ENCODE measurements at places on chromosomes 1 and 21.

DNA sequence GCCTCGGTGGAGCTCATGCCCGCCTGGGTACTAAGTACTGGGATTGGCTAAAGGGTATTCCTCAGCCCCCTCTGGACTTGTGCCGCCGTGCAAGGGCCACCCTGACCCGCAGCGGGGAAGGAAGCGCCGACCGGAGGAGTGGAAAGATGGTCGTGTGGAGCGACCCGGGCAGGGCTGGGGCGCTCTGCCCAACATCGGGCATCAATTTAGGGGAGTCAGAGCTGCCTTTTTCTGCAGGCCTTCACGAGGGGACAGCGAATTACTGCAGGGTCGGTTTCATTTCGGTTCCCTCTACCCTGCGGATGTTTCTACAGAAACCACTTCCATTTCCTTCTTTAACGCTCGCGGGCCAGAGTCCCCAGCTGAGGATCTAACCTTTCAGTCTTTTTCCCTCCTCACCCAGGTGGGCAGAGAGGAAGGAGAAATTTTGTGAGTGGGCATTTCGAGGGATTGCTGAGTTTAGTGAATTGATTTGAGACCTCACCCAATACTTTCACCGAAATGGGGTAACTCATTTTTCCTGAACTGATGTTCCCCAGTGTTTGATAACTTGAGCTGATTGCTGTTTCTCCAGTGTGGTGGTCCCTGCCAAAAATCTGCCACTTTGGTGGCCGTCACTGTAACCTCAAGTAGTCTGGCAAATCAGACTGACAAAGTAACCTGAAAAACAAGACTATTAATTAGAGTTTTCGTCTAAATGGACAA is 1.1 kb downstream of the TOR1AIP1 start:
- no peak for DNase-seq

DNA sequence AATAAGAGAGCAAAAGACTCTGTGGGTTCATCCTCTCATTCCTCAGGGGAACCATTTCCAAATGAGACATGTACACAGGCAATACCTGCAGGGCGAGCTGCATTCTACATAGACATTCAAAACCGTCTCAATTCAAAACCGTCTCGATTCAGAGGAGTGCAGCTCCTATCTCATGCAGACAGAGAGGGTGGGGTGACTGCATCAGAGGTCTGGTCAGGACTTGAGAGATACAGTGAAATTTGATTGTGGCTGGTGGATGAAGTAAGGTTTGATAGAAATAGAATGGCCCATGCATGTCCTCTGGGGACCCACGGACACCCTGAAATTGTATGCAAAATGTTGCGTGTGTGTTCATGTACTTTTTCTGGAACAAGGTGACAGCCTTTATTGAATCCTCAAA is 27.3 kb downstream of the TEX35 start:
- no peak for DNase-seq

GRCh38 chr1:202005958-202006357 is 4.4 kb upstream of the ELF3 start:
- no peak for DNase-seq

DNA sequence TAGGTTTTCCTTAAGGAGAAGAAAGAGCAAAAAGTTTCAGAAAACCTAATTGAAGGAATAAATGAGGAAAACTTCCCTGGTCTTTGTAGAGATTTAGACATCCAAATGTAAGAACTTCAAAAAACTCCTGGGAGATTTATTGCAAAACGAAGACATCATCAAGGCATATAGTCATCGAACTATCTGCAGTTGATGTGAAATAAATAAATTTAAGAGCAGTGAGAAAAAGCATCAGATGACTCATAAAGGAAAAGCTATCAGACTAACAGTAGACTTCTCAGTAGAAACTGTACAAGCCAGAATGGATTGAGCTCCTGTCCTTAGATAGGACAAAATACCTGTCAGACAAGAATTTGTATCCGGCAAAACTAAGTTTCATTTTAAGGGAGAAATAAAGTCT is 569.4 kb upstream of the ADAMTS5 start:
- DNase-seq: no peak

GRCh38 chr1:50502147-50502546 is 78.9 kb upstream of the DMRTA2 start:
- no peak for DNase-seq

DNA sequence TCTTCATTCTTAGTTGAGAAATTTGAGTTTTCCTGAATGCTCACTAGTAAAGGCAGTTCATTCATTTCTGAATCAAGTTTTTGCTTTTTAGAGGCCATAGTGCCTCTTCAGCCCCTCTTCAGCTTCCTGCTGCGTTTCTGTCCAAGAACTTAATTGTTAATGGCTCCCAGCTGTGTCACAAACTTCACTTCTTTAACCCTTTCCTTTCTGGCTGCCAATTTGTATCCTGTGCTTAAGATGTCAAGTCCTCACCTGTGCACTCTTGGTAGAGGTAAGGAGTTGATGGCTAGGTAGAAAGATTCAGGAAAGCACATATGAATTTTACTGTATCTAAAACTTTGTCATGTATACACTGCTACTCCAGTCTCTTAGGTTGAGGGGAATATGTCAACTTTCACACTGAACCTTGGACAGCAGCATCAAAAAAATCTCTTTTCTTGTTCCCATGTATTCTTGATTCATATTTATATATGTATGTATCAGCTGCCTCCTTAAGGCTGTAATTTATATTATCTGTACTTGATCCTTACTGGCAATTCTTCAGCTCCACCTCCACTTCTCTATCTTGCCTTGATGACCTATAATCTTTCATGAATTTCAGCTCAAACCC is 612.8 kb downstream of the LMO4 start:
- DNase-seq: no peak

DNA sequence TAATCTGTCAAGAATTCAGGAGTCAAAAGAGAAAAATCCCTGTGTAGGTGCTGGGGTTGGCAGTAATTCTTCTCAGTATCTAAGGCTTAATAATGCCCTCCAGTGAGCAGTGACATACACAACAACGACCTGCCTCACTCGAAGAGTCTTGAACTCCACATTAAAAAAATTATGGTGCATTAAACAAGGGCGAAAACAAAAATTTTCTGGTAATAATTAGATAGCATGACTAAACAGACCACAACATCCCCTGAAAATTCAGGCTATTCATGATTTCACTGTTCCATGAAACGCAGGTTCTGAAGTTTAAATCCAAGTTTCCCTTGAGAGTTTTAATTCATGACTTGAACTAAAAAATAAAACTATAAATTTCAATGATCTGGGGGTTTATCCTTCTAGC is 5.1 kb downstream of the SRSF4 start:
- peak; percentile 41 for DNase-seq

- DNase-seq: no peak
Observed at GRCh38 chr1:28172713-28173150, 3.8 kb downstream of the PTAFR start.
